ENCODE measurements at places on chromosomes 5 and 9.

DNA sequence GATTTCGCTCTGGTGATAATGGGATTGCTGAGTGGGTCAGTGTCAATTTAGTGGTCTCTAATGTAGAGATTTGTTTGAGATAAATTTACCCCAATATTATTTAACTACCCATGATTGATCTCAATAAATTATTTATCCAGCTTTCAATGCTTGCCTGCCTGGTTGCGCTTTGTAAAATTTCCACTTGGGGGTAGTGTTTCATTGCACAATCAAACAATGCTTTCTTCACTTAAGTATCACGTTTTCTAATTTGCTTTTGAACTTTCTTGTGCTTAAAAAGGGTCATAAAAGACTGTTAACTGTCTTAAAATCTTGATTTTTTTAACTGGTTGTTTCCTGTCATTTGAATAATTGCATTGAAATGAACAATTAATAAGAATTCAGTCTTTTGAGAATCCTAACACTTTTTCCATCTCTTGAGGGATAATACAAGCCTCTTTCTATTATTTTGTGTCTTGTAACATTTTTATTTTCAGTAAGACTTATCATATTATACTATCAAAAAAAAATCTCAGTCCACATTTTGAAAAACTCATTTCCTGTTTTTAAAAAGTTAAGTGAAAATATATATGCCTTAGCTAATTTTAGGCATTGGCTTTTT, 18.7 kb downstream of the HSD17B4 start:
- peak; percentile 32 for DNase-seq

DNA sequence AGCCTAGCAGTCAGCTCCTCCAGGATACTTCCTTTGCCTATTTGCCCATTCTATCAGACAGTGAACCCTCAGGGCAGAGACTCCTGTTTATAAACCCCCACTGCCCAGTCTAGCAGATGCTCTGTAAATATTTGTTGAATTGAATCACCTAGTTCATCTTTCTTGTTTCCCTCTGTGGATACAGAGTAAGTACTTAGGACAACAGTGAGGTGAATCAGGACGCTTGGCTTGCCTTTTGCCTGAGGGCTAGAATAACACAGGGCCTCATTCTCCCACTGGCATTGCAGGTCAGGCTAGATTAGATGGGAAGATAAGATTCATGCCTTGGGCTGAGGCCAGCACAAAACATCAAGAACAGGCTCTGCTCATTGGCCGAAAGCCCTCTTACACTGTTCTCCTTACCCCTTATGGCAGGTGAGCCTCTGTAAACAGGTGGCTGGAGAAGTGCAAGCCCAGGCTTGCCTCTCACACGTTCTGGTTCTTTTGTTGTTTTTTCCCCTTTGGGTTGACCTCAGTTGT, 22.2 kb downstream of the TNFSF8 start:
- DNase-seq, result no peak

- DNase-seq, result no peak
Observed at GRCh38 chr5:158561562-158562190, 538.0 kb downstream of the EBF1 start.

DNA sequence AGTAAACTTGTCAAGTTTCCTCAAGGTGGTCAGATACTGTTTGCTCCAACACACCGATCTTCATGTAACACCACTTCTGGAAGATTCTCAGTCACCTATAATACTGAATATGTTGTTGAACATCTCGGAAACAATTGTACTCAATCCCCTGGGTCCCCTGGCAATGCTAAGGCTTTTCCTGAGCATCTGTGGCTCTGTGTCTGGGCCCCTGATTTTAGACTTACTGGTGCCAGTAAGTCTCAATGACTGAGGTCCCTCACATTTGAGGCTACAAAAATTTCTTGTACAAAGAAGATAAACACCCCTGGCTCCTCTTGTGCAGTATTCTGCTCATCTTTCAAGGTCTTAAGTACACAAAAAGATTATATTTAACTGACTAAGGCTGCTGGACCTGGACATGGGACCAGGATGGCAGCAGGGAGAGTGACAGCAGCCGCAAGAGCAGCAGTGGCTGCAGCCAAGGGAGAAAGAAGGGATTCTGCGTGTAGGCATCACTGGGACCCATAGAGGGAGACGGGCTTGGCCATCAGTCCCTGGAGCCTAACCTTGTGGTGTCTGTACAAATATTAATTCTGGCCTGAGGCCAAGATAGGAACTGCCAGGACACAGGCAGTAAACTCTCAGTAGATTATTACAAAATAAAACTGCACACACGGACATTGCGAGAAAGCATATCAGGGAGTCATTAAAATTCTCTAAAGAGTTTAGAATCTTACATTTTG, 49.0 kb upstream of the TNPO1 start:
- DNase-seq, result no peak

DNA sequence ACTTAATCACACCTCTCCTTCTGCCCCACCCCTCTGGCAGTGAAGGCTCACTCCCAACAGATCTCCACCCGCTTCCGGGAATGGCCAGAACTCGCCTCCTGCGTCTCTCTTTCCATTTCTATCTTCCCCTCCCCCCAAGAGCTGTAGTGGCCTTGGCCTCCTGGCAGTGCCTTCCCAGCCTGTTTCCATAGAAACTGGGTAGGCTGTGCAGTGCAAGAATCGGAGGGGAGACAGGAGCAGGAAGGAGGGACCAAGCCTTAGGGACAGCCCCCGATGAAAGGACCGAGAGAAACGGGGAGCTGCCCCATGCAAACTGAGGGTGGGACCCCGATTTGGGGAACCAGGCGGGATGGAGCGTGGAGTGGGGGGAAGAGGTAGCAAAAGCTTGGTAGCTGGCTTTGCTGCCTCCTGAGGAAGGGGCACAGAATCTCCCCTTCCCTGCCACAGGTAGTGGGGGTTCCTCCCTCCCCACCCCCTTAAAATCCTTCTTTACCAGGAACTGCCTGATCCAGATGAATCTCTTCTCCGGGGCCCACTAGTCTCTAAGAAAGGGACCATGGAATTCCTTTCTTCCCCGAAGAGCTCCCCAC, 4.5 kb upstream of the PCDH1 start:
- DNase-seq, result no peak

DNA sequence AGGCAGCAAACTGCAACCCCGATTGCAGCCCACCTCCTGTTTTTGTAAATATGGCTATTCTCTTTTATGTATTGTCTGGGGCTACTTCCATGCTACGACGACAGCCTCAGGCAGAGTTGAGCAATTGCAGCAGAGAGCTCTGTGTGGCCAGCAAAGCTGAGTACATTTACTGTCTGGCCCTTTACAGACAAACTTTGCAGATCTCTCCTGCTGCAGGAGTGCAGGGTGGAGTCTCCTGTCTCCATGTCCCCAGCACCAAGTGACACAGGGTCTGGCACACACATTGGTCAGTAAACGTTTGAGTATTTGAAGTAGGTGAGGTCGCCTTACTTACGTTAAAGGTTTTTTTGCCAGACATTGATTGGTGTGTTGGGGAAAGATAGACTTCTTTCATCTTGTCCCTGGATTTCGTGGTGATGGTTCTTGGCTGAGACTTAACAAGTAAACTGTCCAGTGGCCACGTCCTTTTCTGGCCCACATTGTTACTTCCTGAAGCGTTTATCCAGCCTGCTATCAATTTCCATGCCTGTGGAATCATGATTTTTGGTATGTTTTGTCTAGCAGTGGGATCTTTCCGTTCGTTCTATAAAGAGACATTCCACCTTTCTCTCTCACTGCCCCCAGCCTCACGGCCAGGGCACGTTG, 27.2 kb downstream of the PRRC2B start:
- no peak for DNase-seq

DNA sequence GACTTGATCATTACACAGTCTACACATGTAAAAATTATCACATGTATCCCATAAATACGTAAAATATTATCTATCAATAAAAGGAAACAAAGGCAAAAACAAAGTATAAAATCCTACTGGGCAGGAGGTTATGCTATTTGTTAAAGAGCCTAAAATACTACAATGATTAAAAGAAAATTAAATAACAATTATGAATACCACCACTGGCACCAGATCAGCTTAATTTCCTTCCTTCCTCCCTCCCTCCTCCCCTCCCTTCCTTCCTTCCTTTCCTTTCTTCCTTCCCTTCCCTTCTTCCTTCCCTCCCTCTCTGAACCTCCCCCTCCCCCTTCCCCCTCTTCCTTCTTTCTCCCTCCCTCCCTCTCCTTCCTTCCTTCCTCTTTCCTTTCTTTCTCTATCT, 127.3 kb downstream of the HOMER1 start:
- DNase-seq, result no peak

- DNase-seq, result no peak
Observed at GRCh38 chr5:144567421-144567780, 396.7 kb downstream of the KCTD16 start.

GRCh38 chr9:83441390-83441789, 96.8 kb downstream of the FRMD3 start:
- DNase-seq, result no peak

DNA sequence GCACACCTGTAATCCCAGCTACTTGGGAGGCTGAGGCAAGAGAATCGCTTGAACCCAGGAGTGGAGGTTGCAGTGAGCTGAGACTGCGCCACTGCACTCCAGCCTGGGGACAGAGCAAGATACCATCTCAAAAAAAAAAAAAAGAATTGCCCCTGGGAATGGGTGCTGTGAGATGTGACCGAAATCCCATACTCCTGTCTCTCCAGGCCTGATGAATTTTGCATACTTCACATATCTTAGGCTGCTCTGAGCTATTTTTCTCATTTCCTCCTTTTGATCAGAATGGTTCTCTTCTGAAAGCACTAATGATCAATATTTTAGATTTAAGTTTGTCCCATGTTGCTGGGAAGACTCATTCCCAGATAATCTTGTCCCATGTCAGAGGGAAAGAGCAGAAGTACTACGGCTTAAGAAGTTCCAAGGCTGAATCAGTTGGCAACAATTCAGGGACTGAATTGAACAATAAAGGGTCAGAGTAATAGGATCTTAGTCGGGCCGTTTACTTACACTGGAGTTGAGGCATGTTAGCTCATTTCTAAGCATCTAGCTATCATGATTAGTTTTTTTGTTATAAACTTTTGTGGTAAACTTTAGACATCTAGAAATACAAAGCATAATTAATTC, 44.2 kb upstream of the TENT2 start:
- DNase-seq, result no peak

GRCh38 chr9:137453643-137454081, 5.5 kb downstream of the NSMF start:
- peak; percentile 65 for DNase-seq

GRCh38 chr5:138659561-138659960, 84.4 kb upstream of the HSPA9 start:
- no peak for DNase-seq

DNA sequence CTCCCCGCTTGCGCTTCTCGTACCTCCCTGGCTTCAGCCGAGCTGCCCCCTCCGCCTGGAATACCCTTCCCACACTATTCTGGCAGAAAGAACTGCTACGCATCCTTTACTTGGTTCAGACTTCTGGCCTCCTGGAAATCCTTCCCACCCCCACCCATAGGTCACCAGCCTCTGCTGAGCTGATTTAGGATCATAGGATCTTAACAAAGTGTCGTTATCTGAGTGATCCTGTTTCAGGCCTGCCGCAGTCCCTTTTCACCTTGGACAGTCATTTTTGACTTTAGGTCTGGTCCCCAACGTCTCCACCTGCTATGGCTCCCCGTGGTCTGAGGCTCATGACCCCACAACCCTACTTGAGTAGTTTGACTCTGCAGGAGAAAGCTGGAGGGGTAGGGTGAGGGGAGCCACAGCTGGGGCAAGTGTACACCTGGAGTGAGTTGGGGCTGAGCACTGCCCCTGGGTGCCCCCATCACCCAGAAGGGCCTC, 27.3 kb downstream of the EGR1 start:
- no peak for DNase-seq

DNA sequence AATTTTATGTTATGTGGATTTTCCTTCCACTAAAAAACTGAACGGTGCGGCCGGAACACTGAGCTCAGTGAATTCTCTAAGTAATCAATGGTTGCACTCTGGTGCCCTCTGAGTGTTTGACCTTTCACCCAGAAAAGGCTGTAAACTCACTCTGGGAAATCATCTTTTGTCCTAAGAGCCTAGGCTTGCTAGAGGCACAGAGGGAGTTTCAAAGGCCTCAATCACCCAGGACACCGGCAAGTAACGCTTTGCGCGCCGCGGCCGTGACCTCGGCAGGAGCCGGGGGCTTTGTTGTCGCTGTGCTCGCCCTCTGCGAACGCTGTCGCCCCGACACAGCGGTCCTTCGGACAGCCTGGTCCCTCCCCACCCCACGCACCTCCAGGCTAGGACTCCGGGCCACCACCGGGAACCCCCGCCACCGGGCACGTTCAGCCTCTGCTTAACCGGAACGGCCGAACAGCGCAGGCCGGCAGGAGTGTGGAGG, 703 bp downstream of the ISCA1 start:
- DNase-seq, result no peak

GRCh38 chr9:37399336-37399735, 23.2 kb upstream of the GRHPR start:
- DNase-seq, result no peak

DNA sequence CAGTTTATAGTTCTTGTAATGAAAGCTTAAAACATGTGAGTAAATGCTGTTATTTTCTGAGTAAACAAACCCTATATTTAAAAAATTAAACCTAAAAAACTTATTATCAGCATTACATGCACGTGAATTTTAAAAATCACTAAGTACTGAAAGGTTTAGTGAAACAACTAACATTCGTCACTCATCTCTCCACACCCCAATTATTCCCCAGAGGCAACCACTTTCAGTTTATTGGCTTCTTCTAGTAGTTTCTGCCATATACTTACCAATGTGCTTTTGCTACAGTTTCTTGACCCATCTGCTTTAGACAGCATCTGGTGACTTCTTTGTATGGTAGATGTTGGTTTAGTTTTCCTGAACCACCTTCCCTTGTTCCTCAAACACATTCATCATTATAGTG, 58.1 kb downstream of the ANGPTL2 start:
- DNase-seq, result no peak

GRCh38 chr9:98449871-98450270, 194.4 kb upstream of the TBC1D2 start:
- DNase-seq, result no peak

- no peak for DNase-seq
Observed at GRCh38 chr9:109317979-109318741, 2.7 kb downstream of the EPB41L4B start.

GRCh38 chr5:169534311-169534880, 49.2 kb upstream of the SPDL1 start:
- DNase-seq, result no peak

DNA sequence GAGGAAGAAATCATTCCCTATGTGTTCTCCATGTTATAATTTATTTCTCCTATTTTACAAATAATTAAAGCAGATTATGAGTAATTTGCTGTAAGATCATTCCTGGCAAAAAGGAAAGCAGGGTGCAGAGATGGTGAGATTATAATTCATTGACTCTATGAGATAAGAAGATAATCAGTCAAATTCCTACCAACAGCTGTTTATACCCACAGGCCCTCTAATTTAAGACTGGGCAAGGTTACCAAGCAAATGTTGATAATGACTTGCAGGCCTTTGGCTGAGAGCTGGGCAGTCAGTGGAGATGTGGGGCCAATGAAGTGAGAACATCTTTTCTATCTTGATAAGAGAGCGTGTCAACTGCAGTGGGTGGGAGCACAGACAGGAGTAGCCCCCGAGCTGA, 222.7 kb downstream of the ICE1 start:
- no peak for DNase-seq

DNA sequence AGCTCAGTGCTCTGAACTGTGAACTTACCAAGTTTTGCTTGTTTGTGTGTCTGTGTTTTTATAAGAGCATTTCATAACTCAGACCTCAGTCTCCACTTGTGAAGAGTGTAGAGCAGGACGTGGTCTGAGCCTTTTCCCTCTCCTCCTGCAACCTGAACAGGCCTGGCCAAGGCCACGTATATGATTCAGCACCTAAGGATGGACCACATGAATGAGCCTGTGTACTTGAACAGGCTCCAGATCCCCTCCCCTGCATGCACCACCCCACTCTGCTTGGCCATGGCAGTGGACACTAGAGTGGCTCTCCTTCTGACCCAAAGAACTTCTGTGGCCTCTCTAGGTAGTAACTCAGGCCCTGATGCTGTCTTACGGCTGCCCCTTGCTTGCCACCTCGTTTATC, 125.9 kb upstream of the FSTL4 start:
- DNase-seq, result no peak

Data from CD4-positive, alpha-beta T cell treated with Interleukin-17A for 1 hour (primary cell).